ENCODE measurements at places on chromosomes 1 and 21. TPM values are rescaled to one million over a fixed set of nuclear protein-coding genes. Genes with fewer than 3 reads are reported as not detected.

Gene SH3GLB1
- total RNA-seq, result 52.5 TPM

Gene SSX2IP
- total RNA-seq, result 21.8 TPM

Gene AMPD1
- total RNA-seq, result not detected

Gene WNT3A
- total RNA-seq, result 0.47 TPM

Gene DNM3
- total RNA-seq, result 1.0 TPM

Gene YIPF1
- total RNA-seq, result 35.3 TPM

DNA sequence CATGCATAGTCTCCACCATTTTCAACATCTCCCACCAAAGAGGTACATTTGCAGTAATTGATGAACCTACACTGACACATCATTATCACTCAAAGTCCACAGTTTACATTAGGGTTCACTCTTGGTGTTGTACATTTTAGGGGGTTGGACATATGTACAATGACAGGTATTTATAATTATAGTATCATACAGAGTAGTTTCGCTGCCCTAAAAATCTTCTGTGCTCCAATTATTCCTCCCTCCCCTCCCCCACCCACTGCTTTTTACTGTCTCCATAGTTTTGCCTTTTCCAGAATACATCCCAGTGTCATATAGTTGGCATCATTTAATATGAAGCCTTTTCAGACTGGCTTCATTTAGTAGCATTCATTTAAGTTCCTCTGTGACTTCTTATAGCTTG, 13.6 kb downstream of the COA7 start:
- no peaks in the 10 kb centered on the region for H3K27me3 ChIP-seq
- H3K4me1 ChIP-seq, result peaks cover under 1% of the 10 kb centered on the region
- peaks cover 37% of the 10 kb centered on the region for H3K36me3 ChIP-seq
- DNase-seq, result no peak
- H3K27ac ChIP-seq, result no peak overlapping the region
- no peak overlapping the region for H3K4me3 ChIP-seq

DNA sequence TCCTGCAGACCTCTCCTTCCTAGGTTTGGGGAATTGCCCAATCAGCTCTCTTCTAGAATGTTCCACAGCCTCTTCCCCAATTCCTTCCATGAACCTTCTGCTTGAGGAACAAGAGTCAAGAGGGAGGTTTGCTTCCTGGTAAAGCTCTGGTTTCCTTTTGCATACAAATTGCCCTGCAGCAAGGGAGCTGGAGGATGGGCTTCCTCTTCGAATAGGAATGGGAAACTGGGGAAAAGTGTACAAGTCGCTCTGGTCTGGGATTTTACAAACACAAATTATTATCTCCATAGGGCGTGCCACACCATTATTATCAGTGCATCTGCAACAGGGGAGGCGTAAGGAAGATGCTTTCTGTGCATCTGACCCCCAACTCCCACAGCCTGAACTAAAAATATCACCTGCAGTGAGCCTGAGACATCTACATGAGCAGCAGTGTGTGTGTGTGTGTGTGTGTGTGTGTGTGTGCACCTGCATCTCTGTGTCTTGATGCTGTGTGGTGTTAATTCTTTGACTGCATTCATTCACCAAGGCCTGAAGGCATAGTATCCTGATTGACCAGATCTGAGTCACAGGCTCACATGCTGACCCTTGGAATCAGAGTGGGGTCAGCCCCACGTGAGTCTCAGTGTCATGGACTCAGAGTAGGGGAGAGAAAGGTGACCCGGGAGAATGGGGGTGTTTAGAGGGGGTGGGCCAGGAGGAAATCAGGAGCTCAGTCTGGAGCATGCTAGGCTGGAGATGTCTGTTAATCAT, 272.9 kb downstream of the KAZN start:
- H3K27me3 ChIP-seq, result peaks cover 20% of the 10 kb centered on the region
- H3K4me1 ChIP-seq, result peaks cover 5% of the 10 kb centered on the region
- H3K4me3 ChIP-seq, result no peak overlapping the region
- H3K27ac ChIP-seq, result no peak overlapping the region
- no peaks in the 10 kb centered on the region for H3K36me3 ChIP-seq
- DNase-seq, result no peak

- no peak overlapping the region for H3K27ac ChIP-seq
- no peaks in the 10 kb centered on the region for H3K27me3 ChIP-seq
- no peaks in the 10 kb centered on the region for H3K4me1 ChIP-seq
- H3K4me3 ChIP-seq, result no peak overlapping the region
These were observed 8.6 kb downstream of the ZZZ3 start for GRCh38 chr1:77673716-77674355.

DNA sequence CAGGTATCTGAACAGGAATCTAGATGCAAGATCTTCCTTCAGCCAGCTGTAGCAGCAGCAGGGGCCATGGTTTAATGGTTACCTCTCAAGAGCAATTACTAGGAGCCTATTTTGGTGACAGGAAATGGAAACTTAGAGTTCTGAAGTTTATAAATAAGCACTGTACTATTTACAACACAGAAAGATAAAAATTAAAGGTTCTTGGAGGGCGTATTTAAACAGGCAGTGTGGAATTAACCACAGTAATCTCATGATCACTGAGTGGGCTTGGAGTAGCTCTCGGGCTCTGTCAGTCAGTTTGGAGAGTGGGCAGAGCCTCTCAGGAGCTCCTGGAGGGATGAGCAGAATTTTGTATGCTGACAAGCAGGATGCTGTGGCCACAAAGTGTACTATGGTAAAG, 10.2 kb upstream of the FCRL5 start:
- no peak for DNase-seq
- H3K4me3 ChIP-seq, result no peak overlapping the region
- no peaks in the 10 kb centered on the region for H3K36me3 ChIP-seq
- H3K27me3 ChIP-seq, result no peaks in the 10 kb centered on the region
- peaks cover 13% of the 10 kb centered on the region for H3K4me1 ChIP-seq

DNA sequence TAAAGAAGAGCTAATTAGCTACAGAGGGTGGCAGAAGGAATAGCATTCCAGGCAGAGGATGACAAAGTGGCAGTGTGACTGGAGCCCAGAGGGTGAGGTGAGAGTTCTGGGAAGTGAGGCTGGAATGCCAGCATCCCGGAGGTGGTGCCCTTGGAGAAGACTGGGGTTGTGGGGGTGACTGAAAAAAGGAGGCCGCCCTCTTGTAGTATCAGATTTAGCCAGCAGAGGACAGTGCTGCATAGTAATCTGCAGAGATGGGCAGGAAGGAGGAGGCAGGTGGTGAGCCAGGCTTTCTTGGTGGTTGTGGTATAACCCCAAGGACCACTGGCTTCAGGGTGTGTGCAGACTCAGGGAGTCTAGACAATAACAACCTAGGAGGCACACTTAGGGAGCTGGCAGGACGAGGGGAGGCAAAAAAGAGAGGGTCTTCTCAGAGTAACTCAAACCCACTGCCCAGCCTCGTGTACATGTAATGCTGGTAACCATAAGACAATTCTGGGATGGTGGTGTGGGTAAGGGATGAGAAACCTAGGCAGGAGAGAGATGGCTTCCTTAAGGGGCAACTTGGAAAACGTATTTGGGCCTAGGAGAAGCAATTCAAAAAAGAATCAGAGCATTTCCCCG, 30.5 kb downstream of the MROH7 start:
- DNase-seq, result peak; percentile 94
- no peaks in the 10 kb centered on the region for H3K27me3 ChIP-seq
- no peak overlapping the region for H3K4me3 ChIP-seq
- H3K36me3 ChIP-seq, result no peaks in the 10 kb centered on the region
- H3K4me1 ChIP-seq, result no peaks in the 10 kb centered on the region

- no peak for DNase-seq
- no peak overlapping the region for H3K27ac ChIP-seq
- no peak overlapping the region for H3K4me3 ChIP-seq
- no peaks in the 10 kb centered on the region for H3K36me3 ChIP-seq
- H3K27me3 ChIP-seq, result no peaks in the 10 kb centered on the region
These were observed 2.8 kb downstream of the GSTM5 start for GRCh38 chr1:109714661-109715372.

DNA sequence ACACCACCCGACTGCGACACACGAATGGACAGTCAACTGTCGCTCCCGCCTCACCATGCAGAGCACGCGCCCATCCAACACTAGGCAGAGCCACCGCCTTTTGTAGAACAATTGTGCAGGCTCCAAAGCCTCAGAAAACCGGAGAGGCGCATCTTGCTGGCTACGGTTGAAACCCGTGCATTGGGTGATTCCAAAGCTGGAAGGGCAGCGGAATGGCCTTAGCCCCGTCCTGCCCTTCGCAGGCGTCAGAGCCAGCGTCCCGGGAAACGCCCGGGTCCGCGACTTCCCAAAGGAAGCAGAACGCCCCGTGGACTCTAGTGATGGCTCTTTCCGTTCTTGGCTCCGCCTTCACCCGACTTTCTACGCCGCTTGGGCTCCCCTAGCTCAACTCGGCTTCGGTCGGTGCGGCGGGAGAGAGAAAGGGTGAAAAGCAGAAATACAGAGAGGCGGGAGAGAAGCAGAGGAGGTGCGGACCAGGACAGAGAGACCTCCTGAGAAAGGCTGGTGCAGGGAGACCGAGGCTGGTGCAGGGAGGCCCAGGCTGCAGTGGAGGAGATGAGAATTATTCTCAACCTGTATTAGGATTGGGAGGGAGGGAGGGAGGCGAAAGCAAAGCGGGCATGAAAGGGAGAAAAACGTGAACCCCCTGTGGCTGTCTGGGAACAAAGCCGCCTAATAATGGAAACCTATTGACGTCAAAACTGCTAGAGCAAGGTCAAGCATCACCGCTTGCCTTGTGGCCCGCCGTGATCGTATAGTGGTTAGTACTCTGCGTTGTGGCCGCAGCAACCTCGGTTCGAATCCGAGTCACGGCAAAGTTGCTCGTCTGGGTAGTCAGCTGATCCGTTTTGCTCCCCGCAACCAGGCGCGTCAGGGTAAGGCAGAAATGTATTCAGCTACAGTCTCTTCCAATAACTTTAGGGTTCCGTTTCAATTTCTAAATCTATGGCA, 99.5 kb downstream of the PRKAB2 start:
- H3K27me3 ChIP-seq, result peaks cover 77% of the 10 kb centered on the region
- H3K27ac ChIP-seq, result no peak overlapping the region
- H3K36me3 ChIP-seq, result no peaks in the 10 kb centered on the region

DNA sequence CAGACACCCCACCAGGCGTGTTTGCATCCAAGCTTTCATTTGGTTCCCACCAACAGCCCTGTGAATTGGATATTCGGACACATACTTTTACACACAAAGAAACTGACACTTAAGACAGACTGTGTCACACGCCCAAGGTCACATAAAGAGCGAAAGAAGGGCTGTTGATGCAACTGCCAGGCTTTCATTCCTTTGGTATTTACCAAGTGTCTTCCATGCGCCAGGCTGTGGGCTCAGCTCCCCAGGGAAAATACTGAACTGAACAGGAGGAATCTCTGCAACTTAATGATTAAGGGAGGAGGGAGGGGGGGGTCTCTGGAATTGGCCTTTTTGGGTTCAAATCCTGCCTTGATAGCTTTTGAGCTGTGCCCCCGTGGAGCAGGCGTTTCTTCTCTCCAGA, 122.8 kb downstream of the ACTL8 start:
- no peaks in the 10 kb centered on the region for H3K36me3 ChIP-seq
- peaks cover 4% of the 10 kb centered on the region for H3K4me1 ChIP-seq
- H3K27ac ChIP-seq, result no peak overlapping the region
- no peak overlapping the region for H3K4me3 ChIP-seq
